ENCODE measurements at places on chromosomes 3 and 15. TPM values are rescaled to one million over a fixed set of nuclear protein-coding genes. Genes with fewer than 3 reads are reported as not detected.

Gene CORO2B
- 18.3 TPM for total RNA-seq

GRCh38 chr15:40582726-40583246 is 11.3 kb upstream of the KNL1 start:
- DNase-seq, result peak; percentile 79

DNA sequence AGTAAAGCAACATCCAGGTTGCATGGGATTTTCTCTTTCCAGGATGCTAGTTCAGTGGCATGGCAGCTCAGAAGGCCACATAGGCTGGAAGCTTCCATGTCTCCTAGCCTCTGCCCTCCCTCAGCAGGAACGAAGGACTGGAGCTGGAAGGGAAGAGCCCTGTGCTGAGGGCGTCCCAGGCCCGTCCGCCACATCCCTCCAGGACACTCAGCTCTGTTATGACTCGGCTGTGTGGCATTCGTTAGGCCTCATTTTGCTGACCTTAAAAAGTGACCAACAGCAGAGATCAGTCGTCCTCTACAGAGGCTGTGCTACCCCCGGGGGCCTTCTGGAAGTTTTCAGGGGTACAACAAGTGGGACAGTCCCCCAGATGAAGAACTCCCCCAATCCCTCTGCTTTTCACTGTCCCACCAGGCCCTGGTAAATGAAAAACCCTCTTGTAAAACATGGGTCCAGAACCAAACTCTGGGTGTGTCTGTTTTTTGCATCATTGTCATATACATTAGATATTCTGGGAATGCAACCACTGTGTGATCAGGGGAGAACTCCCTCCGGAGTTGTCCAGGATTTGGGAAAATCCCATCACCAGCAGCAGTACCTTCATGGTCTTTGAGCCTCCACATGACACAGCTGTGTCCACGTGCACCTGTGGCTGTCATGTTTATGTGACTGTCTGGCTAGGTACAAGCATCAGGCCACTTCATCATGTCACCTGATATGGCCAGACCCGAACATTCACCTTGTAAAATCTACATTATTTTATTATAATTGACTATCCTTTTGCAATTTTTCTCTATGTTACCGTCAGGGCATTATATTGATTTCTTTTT is 149.9 kb downstream of the OR4M2 start:
- no peak for DNase-seq

DNA sequence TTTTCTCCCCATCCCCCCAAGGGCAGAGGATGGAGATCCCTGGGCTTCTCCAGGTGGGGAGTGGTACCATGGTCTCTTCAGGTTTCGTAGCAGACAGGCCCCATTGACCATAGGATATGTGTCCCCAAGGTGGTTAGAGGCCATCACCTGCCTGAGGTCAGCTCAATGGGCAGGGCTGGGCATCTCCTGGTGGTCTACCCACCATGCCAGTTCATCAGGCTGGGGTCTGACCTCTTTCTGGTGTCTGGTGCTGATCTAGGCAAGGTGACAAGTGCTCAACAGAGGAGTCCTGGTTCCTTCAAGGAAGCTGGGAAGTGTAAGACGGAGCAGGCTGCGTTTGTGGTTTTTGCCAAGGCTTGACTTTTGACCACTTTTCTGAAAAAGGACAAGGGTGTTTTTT is 71.4 kb downstream of the SMAD3 start:
- DNase-seq, result no peak

Gene ASTE1
- total RNA-seq, result 8.4 TPM

GRCh38 chr3:150765949-150766720 is 3.2 kb upstream of the SIAH2 start:
- peak; percentile 63 for DNase-seq

GRCh38 chr3:97037294-97037943 is 223.0 kb downstream of the EPHA6 start:
- no peak for DNase-seq

DNA sequence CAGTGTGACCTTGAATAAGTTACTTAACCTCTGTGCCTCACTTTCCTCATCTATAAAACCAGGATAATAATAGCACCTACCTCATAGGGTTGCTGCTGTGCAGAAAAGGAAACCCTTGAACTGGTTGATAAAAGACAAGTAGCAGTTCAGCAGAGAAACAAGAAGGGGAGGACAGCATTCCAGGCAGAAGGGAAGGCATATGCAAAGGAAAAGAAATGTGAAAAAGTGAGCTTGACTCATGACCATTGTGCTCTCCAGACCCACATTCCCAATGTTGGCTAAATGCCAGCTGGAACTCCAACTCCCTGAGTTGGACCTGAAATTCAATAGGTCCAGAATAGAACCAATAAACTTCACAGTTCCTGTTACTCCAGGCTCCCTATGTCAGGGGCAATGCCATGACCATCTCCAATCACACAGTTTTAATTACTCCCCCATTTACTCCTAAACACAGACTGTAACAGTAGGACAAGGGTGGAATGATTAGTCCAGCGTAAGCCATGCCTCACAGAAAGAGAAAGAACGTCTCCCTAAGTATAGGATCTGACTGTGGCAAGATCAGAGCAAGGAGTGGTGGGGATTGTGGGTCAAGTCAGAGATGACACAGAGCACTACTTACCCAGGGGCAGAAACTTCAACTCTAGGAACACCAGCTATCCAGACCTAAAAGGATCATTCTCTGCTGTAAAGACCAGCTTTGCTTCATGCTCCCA is 26.9 kb downstream of the PRKAR2A start:
- DNase-seq, result peak; percentile 53

GRCh38 chr3:159763602-159764489 is 224.8 kb upstream of the IL12A start:
- DNase-seq, result peak; percentile 88

Gene RAB43
- total RNA-seq, result 16.3 TPM

DNA sequence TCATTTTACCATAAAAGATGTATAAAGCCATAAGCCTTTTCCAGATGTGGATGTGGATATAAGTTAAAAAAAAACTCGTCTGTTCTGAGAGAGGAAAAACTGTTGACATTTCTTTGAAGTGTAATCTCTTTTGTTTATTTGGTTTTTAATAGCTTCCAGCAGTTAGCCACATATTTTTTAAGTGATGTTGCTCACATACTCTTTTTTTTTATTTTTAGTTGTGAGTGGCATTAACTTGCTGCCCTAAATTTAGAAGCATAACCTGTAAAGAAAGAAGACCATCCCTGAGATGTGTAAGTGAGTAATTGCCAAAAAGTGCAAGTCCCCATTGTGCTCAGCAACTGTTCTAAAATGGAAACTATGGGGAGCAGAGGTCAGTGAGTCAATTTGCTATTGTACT is 415.9 kb upstream of the MDFIC2 start:
- DNase-seq, result peak; percentile 38

- DNase-seq, result peak; percentile 23
Observed at GRCh38 chr15:95459273-95459672, 871.2 kb upstream of the NR2F2 start.

GRCh38 chr3:196712514-196713413 is 587 bp downstream of the PIGX start:
- peak; percentile 52 for DNase-seq

- peak; percentile 1 for DNase-seq
Observed at GRCh38 chr3:164806188-164806587, 272.1 kb downstream of the SI start.

Gene AHSG
- total RNA-seq, result not detected

- no peak for DNase-seq
Observed at GRCh38 chr15:32993285-32993684, 201.2 kb downstream of the FMN1 start.

GRCh38 chr3:23463791-23464190 is 260.7 kb downstream of the UBE2E2 start:
- DNase-seq, result no peak

Gene TMEM212
- total RNA-seq, result not detected

DNA sequence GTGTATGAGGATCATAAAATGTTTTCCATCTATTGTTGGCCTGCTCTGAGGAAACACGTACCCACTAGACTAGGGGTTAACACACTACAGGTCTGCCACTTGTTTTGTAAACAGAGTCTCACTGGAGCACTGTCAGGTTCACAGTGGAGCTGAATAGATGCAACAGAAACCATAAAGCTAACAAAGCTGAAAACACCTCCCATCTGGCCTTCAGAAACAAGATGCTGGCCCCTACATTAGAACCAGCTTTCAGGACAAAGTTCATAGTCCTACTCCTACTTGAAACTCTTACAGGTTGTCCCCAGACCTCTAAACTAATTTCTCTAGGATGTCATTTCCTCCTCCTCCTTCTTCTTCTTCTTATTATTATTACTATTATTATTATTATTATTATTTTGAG is 42.3 kb downstream of the SNX4 start:
- DNase-seq, result no peak

GRCh38 chr15:38611228-38611627 is 46.6 kb upstream of the RASGRP1 start:
- DNase-seq, result no peak

- no peak for DNase-seq
Observed at GRCh38 chr15:98785807-98786621, 137.7 kb downstream of the IGF1R start.

DNA sequence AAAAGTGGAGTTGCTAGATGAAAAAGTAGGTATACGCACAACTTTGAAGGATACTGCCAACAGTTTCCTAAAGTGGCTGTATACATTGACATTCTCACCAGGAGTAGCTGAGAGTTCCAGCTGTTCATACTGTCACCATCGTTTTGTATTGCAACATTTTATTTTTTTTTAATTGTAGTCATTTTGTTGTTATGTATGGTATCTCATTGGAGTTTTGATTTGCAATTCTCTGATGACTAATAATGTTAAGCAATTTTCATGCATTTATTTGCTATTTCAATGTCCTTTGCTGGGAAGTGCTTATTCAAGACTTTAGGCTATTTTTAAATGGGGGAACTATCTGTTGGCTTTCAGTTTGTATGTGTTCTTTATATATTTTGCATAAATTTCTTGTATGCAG is 185.1 kb upstream of the TGFBR2 start:
- DNase-seq, result peak; percentile 86

- no peak for DNase-seq
Observed at GRCh38 chr3:132037581-132037980, 2.8 kb upstream of the CPNE4 start.

DNA sequence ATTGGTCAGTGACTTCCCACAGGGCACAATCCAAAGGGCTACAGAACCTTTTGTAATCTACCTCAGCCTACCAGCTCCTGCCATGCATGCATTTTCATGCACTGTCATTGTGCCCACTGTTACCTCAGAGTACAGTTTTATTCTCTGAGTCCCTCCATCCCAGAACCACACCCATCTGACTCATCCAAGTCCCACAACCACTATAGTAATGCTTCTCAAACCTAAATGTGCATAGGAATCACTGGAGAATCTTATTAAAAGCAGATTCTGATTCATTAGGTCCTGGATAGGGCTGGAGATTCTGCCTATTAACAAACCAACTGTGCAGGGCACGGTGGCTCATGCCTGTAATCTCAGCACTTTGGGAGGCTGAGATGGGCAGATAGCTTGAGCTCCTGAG is 3.7 kb upstream of the B3GALNT1 start:
- peak; percentile 35 for DNase-seq

Gene SERPINI2
- total RNA-seq, result not detected

DNA sequence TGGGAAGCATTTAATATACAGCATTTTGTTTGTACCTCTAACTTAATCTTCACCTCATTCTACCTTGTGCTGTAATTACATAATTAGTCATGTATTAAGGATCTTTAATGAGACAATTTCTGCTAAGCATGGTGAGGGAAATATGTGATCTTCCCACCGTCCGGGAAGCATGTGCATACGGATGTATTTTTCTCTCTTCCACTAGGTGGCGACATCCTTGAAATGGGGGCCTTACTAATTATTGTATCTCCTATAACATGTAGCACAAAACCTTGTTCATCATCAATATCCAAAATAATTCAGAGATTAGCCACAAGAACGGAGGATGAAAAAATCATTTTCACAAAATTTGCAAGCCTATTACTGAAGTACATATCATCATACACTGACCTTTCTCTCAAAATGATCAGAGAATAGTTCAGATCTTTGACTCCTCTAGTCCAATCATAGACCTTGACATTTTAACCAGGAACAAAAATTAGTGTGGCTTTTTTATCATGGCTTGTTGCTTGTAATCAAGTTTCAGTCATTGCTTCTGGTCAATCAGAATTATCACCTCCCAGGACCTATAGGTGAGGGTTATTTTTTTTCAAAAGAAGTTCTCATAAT is 148.9 kb upstream of the GBE1 start:
- DNase-seq, result peak; percentile 35

GRCh38 chr3:124650798-124651197 is 79.5 kb upstream of the UMPS start:
- DNase-seq, result no peak

Gene GOLGA8R
- 2.0 TPM for total RNA-seq

Gene GALNT15
- 2.1 TPM for total RNA-seq

DNA sequence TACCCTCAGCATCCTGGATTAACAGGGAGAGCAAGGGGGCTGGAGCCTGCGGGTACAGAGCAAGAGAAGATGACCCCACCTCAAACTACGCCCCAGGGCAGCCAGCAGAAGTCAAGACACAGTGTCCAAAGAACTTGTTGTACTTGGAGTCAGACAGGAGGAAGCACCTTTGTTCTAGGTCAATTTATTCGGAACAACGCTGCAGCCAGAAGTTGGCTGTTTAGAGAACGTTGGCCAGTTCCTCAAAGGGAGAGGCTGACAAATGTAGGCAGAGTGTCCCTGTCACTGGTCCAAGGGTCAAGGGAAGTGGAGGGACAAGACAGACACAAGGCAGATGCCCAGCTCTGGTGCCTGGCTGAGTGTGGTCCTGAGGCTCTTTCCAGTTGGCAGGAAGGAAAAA is 32.1 kb upstream of the PIAS1 start:
- DNase-seq, result no peak

DNA sequence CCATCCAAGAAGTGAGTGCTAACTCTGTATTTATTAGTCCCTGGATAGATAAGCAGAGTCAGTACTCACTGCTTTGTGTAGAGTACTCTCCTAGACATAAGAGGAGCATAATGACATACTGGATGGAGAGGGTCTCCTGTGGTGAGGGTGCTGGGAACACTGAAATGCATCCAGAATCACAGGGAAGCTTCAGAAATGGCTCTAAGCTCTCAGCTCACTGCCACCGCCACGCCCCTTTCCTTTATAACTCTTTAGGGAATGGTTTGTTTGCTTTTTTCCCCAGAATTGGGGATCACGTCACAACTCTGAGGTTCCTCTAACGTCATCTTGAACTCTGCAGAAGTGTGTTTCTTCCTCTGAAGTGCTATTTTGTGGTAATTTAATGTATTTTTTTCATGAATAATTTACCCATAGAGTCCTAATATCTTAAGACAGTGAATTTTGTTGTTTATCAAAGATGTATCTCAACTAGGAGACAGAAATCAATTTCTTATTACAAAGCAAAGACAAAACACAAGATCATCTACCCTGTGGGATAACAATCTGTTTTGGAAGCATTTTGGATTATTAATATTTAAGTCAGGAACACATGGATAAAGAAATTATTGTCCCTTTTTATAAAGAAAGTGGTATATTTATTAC is 154.6 kb downstream of the PTPRG start:
- no peak for DNase-seq
